ENCODE measurements at places on chromosomes 2 and 18.

DNA sequence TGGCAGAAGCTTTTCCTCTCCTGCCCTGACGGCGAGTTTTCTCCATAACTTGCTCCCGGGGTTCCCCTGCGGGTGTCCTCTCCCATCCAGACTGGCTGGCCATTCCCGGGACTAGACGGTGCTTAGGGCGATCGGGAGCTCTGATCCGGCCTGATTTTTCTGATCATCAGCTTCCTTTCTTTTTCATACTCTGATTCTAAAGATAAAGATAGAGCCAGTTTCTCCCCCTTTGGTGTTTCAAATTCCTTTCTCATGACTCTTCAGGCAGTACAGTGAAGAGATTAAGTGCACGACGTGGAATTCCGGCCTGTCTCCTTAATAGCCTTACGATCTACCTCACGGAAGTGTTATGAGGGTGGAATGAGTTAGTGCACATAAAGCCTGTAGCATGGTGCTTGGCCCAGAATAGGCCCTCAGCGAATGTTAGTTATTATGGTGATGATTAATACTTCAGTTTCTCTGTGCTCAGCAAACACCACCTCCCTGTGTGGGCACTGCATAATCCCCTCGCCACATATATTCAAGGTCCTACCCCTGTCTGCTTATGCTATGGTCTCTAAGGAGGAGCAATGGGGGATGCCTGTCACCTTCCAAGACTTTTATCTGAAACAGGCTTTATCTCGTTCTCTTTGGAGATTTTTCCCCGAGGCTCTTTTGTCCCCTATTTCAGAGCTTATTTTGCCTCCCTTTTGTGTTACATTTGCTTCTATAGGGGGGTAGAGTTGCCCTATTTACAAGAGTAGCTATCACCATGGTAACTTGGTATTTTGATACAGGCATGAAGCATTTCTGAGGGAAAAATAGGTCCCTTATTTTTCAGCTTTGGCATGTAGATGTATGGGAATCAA, 254.8 kb downstream of the CDH2 start:
- no peak for DNase-seq

GRCh38 chr18:46336278-46337111, 232.3 kb downstream of the HAUS1 start:
- DNase-seq, result no peak

- no peak for DNase-seq
These were observed 9.2 kb upstream of the KYNU start for GRCh38 chr2:142868229-142868762.

GRCh38 chr2:6865346-6866274, at the start of gene CMPK2:
TSS of gene CMPK2 (minus strand) at chr2:6865907. CDS start at chr2:6865696, 211 bp downstream.
- DNase-seq, result no peak

DNA sequence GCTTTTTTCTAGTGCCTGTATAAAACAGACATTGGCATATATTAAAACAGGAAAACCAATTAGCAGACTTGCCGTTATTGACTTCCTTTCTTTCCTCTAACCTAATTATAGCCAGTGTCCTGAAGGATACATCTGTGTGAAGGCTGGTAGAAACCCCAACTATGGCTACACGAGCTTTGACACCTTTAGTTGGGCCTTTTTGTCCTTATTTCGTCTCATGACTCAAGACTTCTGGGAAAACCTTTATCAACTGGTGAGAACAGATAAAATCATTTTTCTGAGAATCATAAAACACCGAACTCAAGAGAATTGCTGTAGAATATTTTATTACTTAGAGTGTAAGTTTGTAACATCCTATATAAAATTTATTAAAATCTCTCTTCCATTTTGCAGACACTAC, 74.3 kb downstream of the SCN2A start:
- DNase-seq, result no peak

- peak; percentile 44 for DNase-seq
These were observed 501 bp downstream of the LPIN1 start for GRCh38 chr2:11746807-11747459.

GRCh38 chr2:208386541-208386940, 20.1 kb upstream of the PTH2R start:
- DNase-seq, result no peak

- no peak for DNase-seq
These were observed 212.9 kb upstream of the APCDD1 start for GRCh38 chr18:10241579-10241978.

- peak; percentile 30 for DNase-seq
These were observed 70.7 kb downstream of the NDUFA10 start for GRCh38 chr2:239954166-239955086.

GRCh38 chr2:160007111-160007510, 55.3 kb downstream of the PLA2R1 start:
- DNase-seq, result no peak

GRCh38 chr2:200380833-200381542, 74.5 kb downstream of the SPATS2L start:
- no peak for DNase-seq

GRCh38 chr2:39488450-39488849, 51.4 kb upstream of the MAP4K3 start:
- no peak for DNase-seq

DNA sequence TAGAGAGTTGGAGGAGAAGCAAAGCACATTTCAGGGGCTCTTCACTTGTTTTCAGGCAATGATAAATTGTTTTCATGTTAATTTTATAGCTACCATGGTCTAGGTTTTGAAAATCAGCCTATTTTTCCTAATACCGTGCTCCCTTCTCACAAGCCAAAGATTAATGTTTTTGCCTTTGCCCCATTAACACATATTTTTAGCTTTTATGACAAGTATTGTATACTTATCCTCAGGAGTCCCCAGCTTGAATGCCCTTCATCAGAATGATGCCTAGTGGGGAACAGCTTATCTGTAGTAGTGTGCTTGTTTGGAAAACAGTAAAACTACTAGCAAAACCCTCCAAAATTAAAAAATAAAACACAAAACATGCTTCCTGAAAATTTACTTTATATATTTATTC, 194.0 kb downstream of the LNPK start:
- no peak for DNase-seq

DNA sequence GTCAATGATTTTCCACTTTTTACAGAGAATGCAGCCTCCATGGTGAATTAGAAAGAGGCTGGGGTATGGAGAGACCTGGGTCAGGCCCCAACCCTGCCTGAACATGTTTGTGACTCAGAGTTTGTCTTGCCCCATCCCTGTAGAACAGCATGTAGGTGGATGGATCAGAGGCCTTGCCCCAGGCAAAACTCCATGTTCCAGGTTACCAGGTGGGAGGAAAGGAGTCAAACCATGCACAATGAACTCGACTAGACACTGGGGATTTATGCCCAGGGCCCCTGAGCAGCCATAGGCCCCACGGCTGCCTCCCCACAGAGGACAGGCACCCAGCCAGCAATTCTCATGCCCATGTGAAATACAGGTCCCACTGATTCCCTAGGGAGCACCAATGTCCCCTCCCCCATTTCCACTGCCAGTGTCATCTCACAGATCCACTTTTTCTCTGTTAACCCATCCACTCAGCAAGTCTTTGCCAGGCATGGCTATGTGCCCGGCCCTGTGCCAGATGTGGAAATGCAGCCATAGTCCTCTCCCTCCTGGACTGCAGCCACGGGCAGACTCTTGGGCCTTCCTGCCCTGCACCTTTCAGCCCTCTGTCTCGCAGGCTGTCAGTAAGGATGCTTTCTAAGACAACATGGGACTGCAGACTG, 737.8 kb upstream of the HS6ST1 start:
- no peak for DNase-seq

- DNase-seq, result no peak
These were observed 34.1 kb upstream of the VWC2L start for GRCh38 chr2:214376618-214377285.

DNA sequence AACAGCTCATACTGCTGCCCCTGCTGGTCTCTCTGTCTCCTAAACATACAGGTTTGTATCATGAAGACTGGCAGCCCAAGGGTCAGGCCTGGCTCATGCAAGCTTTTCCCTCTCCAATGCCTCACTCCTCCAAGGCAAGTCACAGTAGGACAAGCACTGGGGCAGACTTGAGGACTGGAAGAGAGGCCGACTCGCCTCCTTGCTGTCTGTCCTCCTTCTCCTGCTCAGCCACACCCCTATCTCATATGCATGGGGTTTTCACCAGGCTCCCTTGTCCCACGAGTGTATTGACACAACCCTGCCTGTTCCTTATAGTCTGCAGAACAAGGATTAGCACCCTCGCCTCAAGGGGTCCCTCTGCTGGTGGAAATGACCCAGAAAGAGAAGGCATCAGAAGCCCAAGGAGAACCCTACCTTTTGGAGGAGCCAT, 223.7 kb downstream of the SOX11 start:
- DNase-seq, result no peak

DNA sequence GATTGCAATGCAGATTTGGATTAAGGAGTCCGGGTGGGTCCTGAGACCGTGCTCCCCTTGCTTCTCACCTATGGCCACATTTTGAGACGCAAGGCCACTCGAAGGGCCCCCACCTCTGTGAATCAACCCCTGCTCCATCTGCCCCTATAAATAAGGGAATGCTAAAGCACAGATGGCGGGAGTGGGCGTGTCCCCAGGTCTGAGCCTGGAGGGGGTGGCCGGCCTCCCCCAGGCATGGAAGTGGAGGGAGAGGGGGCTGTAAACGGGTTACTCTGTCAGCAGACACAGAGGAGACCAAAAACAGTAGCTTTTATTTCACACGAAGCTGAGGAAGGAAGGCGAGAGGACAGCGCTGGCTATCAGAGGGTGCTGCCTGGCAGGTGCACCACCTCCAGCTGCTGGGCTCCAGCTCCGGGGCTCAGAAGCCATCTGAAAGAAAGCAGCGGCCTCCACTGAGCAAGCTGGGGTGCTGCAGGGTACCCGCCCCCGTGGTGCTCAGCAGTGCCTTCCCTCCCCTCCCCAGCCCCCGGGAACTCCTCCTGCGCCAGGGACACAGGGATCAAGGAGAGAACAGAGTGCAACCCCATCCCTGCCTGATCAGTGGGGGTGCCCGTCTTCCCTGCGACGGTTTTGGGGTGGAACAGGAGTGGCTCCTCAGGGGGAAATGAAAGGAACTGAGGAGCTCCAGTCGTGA, 56.7 kb upstream of the RAB6C start:
- DNase-seq, result no peak

DNA sequence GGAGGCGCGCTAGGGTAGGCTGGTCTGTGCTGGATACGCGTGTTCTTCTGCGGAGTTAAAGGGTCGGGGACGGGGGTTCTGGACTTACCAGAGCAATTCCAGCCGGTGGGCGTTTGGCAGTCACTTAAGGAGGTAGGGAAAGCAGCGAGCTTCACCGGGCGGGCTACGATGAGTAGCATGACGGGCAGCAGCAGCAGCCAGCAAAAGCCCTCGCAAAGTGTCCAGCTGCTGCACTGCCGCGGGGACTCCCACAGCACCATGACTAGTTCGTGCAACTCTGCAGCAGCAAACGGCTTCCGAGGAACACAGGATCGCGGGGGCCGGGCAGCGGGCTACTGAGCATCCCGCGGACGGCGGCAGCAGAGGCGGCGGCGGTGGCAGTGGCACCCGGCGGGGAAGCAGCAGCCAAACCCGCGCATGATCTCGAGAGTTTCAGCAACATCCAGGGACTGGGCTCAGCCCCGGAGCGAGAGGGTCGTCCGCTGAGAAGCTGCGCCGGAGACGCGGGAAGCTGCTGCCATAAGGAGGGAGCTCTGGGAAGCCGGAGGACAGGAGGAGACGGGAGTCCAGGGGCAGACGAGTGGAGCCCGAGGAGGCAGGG, 368 bp downstream of the TMEFF2 start:
- DNase-seq, result no peak

DNA sequence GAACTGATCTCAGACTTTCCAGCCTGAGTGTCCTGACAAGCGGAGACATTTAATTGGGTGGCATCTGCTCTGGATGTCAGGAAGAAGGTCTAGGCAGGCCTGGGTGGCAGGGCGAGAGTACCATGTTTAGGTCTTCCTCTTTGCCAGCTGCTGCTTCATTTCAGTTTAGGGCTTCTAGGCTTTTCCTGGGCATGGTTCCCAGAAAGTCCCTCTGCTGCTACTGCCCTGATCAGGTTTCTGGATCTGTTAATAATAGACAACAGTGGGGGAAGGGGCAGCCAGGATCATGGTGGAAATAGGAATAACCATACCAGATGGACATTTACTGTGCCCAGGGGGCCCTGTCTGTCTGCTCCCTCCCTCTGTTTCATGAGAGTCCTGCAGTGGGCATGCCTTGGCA, 2.3 kb upstream of the PLCD4 start:
- peak; percentile 34 for DNase-seq

GRCh38 chr2:119478978-119479295, 45.3 kb downstream of the SCTR start:
- DNase-seq, result no peak

GRCh38 chr2:71876542-71877451, 270.9 kb downstream of the CYP26B1 start:
- no peak for DNase-seq

- DNase-seq, result no peak
These were observed 16.7 kb downstream of the DNMT3A start for GRCh38 chr2:25324905-25325592.

Data from pons (tissue), 1 donor.